Suprapubic skin (tissue), 4 donors: ENCODE measurements at places on chromosomes 13 and 19.

DNA sequence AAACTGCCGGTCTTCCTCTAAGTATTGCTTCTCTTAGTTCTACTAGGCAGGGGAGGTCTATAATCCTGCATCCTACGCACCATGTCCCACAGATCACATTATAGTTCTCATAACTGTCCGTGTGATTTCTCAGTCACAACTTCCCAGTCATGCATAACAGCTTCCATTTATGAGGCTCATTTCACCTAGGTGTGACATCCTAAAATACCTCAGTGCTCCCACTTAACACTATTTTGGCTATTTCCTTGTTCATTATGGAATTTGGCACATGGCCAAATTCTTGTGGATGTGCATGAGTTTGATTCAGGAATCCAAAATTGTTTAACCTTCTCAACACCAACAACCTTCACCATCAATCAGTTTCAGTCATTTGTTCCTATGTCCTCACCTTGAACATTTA, 989.9 kb downstream of the OLFM4 start:
- DNase-seq: no peak

- no peak for DNase-seq
Measured at GRCh38 chr19:40228346-40228745, 1.9 kb upstream of the CCNP start.

- DNase-seq: no peak
Measured at GRCh38 chr13:93824286-93824685, 597.7 kb downstream of the GPC6 start.

DNA sequence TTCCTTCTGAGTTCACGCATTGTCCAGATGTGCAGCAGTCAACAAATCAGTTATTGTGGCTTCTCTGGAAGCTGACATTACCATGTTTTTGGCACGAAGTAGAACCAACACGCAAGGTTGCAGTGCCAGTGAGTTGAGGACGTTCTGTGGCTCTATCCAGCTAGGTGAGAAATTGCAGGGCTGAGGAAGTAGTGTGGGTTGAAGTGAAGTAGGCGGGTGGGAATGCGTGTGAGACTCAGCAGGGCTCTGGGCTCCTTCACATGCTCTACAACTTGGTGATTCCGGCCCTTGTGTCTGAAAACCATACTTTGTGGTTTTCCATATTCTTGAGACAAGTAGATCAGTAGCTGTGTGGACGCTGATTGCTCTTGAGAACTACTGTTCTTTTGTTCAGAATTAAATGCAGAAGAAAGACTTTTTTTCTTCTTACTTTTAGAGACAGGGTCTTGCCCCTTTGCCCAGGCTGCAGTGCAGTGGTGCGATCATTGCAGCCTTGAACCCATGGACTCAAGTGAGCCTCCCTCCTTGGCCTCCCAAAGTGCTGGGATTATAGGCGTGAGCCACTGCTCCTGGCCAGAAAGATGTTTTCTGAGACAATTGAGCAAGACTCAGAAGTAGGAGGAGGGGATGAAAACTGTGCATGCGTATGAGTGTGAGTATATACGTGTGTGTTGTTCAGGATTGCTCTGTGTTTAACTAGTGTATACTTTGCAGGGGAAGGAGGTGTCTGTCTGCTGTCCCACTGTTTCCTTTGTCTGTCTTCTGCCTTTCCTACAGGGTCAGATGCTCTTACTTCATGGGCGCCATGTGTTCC, 46.2 kb downstream of the GATAD2A start:
- no peak for DNase-seq

DNA sequence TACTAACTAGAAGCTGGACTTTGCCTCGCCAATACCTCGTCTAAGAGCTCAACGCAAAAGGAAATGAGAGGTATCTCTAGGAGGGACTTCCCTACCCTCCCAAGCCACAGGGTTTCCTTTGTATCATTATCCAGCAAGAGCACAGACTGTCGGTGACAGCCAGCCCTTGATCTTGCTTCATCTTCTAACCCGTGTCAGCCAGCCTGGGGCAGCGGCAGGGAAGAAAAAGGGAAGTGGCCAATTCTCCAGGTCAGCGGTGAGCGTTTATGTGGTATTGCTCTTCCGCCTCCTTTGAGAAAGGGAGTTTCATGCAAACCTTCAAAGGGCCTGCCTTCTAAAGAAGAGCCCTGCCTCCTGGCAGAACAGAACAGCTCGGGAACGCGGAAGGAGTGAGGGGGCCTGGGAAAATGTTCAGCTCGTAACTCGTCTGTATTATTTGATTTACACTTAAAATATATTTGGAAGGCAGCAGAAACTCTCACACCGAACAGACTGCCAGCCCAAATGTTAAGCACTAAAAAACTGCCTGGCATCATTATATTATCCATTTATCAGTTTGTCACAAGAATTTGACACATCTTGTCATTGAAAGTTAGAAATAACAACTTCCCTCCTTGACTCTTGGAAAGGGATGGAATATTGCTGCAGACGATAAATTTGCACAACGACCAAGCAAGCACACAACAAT, 41.8 kb downstream of the EFNB2 start:
- DNase-seq: no peak
